CD4-positive, alpha-beta T cell treated with Interleukin-4 for 4 hours (primary cell): ENCODE measurements at places on chromosomes 4 and X.

DNA sequence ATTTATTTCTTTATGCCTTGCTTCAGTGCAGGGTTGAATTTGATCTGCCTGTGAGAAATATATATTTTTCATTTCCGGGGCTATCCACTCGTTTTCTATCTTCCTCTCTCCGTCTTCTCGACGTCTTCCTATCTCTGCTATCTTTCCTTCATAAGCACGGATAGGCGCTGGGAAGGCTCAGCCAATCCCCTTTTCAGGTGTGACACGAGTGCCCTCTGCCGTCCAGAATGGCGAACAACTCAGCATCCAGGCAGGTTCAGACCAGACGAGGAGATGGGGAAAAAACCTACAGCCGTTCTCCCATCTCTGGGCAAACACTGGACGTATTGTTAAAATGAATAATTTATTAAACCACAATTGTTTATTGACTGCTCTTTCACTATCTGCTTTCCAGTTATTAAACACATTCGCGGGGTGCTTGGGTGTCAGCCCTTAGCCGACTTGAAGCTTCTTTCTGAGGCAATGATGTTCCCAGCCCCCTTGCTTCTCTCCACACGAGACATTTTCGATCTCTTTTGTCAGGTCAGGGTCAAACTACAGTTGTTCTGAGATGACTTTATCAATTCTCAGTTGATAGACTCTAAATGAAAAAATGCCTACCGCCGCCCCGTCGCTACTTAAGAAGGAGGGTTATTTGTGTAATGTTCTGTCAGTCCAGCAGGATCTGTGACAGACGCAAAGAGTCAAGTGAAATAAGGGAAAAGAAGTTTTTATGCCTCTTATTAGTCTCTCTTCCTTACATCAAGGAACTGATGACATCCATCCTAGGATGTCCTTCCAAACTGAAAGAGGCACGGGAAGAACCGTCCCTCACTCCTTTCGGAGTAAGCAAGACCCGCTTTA, 96.3 kb upstream of the NOCT start:
- DNase-seq = peak; percentile 25

DNA sequence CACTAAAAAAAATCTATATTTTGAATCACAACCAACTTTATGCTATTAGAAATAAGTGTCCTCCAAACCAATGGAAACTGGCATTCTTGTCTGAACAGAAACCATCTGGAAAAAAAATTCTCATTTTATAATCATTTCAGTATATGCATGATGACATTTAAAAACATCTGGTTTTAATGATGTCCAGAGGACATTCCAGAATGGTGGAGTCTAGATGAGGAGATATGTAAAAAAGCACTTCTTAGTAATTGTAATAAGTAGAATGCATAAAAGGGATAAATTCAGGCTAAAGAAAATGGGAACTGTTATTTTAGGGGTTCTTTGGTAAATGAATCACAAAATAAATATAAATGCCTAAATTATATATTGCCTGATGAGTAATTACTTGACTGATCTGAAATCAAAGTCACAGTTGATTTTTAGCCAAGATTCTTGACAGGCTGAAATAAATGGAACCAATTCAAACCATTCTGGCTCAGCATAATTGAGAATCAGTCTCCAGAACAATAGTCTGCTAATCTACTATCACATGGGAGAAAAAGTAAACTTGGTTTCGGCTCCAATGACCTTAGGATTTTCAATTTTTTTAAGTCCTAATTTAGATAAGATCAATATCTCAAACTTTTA, 636.6 kb downstream of the FAT4 start:
- DNase-seq = no peak

DNA sequence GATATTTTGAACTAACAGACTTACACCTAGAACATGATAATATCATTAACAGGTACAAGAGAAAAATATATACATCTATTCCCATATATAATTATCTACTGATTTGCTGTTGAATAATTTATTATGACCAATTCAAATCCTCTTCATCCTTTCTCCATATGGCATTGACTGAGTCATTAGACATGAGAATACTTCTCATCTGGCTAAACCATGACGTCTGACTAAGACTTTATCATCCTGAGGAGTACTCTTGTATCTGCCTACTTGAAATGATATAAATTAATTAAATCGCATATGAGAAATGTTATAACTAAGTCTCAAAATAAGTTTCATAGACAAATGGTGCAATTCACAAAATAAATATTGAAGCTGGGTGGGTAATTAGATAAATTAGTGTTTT, 67.4 kb downstream of the EMCN start:
- no peak for DNase-seq

DNA sequence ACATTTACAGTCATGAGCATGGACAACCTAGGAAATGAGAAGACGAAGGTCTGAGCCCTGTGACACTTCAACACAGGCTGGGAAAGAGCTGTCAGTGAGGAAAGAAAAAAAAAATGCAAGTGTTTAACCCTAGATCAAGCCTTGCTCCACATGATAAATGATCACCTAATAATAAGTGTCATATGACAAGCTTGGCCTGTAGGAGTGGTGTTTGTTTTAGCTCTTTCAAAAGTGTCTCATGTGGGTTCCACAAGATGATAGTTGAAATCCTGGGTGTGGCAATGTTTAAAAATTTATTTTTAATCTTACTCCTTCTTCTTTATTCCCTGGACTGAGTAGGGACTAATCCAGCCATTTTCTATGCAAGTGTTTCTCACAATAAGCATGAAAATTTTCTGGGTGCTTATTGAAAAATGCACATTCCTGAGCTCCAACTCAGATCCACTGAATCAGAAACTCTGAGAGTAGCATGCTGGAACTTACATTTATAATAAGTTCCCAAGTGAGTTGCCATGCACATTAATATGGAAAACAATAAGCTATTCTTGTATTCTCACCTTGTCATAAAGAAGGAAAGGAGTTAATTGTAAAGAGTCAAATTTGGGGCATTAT, 138.3 kb downstream of the AREG start:
- no peak for DNase-seq

- DNase-seq = peak; percentile 68
Measured at GRCh38 chr4:122577808-122578781, 42.8 kb downstream of the IL21 start.

GRCh38 chr4:108399610-108400265, 220.6 kb upstream of the RPL34 start:
- DNase-seq = no peak

DNA sequence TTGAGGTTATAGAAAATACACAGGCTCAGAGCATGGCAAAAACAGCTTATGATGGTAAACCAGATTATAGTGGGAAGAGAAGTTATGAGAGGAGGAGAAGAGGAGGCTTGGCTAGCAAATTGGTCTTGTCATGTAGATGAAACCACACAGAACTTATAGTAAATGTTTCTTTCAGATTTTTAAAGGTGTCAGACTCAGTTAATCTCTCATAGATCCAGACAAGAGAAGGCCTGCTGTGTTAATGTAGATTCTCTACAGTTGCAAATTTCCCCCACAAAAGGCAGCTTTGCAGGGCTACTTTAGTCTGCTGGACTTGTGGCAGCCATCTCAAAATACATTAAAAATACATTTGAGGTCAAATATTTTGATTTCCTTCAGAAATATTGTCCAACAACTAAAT, 1731.7 kb downstream of the ARAP2 start:
- no peak for DNase-seq

DNA sequence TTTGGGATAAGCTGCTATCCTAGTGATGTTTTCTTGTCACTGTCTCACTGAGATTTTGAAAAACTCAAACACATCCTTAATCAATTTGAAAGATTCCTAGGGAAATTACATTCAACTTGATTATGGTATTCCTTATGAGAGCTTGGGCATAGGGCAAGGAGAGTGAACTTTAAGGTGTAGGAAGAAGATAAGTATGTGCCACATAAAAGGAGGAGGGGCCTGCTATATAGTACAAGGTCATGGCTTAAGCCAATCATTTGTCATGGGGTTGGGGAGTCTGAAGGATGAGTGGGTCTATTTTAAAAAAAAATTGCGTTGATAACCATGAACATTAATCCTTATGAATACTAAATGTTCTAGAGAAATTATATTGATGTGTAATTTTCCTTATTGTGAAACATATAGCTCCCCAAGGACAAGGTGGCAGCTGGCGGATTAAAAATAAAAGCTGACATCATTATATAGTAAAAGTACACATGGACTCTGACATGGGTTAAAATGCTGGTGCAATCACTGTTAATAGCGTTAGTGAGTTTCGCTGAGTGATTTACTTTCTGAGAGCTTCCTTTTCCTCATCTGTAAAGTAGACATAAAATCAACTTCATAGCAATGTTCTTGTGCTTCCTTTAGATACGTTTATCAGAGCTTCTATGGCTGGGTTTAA, 17.4 kb downstream of the GALNT7 start:
- DNase-seq = no peak

GRCh38 chr4:18250564-18250963, 229.0 kb upstream of the LCORL start:
- no peak for DNase-seq

- DNase-seq = no peak
Measured at GRCh38 chrX:75366861-75367260, 93.0 kb downstream of the UPRT start.

GRCh38 chrX:21151051-21151450, 223.2 kb upstream of the CNKSR2 start:
- no peak for DNase-seq

DNA sequence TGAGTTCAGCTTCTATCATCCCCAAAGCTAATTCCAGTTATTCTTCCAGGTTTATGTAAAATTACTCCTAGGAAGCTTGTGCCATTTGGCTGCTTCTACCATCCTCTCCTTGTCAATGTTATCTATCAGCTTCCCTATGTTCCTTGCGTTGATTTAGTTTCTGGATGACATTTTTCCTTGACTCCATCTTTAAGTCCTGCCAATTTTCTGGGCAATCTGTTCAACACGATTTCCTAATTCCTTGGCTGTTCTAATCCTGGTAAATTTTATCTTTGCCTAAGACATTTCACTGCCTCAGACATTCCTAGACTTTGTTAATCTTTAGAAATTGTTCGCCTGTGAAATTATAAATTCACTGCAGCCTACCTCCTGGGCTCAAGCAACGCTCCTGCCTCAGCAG, 125.1 kb downstream of the PDS5A start:
- no peak for DNase-seq
